ENCODE measurements at places on chromosomes 3 and 15.

DNA sequence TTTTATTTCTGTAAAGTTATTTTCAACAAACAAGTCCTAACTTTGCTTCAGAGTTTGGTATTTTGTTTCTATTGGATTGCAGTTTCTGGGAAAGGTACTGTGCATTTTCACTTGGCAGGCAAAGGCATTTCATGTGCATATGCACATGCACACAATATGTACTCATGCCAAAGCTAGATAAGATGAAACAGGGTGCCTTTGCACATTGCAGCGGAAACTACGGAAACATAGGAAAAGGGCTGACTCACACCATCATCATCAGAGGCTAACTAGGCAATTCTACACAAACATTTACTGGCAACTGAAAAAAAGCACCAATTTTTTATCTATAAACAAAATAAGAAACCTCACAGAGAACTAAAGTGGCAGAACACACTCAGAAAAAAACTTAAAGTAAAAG, 550.6 kb upstream of the NECTIN3 start:
- no peak for DNase-seq

- DNase-seq, result no peak
These were observed 8.3 kb upstream of the RORA start for GRCh38 chr15:61237400-61237799.

DNA sequence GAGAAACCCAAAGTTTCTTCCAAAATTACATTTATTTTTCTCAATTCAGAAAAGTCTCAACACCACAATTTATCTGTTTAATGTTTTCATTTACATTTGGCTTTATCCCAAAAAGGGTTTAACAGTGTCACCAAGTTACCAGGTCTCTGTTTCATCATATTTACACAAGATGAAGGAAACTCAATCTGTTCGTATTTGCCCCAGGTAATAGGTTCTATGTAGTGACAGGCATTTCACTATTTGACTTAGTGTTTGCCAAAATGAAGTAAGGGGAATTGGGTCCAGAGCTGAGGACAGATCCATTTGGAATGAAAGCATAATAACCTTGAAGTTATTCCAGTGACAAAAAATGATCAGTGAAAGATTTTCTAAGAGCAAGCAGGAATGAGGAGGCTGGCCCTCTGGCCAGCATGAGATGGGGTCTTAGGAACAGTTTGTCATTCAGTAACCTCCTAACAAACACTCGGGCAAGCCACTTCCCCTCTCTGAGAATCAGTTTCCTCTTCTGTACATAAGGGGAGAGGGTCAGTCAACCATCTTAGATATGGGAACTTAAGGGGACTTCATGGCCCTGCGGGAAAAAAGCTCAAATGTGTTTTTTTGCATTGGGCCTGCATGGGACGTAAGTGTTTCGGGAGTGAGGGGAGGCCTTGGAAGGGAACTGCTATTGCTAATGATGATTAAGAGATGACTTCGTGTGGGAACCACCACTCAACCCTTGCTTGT, 31.8 kb downstream of the UMPS start:
- no peak for DNase-seq

DNA sequence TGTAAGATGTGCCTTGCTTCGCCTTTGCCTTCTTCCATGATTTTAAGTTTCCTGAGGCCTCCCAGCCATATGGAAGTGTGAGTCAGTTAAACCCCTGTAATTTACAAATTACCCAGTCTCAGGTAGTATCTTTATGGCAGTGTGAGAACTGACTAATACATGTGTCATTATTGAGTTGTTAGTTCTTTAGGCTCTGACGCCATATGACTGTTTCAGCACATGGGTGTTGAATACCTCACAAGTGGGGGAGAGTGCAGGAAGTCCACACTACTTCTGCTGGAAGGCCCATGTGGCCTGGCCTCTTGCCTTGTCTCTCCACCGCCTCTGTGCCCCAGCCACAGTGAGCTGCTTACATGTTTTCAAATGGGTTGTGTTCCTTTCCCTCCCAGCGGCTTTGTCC, 28.5 kb downstream of the MFSD1 start:
- no peak for DNase-seq

DNA sequence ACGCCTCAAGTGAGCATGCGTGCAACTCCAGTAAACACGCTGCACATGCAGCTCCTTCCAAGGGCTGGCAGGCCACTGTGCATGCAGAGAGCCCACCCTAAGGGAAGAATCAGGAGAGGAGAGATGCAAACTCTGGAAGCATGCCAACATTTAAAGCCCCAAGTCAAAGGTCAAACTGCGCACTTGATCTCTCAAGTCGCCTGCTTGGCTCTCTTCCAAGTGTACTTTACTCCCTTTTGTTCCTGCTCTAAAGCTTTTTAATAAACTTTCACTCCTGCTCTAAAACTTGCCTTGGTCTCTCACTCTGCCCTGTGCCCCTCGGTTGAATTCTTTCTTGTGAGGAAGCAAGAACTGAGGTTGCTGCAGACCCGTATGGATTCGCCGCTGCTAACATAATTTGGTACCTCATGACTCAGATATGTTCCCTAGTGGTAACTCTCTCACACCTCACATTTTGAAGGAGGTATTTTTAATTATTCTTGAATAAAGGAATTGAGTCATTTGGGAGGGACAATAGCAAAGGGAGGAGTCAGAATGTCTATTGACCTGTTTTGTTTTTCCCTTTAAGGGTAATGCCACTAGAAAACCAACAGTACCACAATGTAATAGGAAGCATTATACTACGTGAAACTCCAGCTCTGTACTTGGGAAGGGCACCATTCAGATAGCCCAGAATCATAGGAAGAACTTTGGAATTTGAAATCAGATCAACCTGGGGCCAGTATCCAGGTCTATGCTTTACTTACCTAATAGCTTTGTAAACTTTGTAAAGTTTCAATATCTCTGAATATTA, 19.6 kb upstream of the DGKG start:
- DNase-seq, result no peak

DNA sequence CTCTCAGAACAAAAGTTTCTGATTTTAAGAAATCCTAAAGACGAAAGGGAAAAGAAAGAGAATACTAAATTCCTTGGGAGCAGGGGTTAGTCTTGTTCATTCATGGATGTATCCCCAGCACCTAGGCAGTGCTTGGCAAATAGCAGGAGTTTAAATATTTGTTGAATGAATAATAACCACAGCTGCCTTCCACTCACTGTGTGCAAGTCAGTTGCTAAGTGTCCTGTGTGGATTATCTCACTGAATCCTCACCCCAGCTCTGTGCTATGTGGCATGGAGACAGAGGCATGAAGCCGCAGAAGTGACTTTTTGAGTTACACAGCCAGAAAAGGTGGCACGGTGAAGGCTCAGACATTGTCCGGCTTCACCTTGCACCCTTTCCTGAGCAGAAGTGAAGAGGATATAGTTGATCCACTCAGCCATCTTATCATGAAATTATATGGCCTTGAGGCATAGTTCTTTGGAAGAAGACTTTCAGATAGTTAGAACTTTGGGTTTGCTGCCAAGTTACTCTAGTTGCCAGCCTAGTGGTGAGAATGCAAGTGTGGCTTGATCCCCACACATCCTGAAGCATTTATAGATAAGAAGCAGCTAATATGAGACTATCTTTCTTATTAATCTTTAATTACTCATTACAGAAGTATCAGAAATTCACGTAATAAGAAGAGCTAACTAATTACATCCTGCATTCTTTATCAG, 355.5 kb downstream of the LRTM1 start:
- DNase-seq, result no peak

GRCh38 chr3:191331388-191331787, 1.1 kb upstream of the UTS2B start:
- no peak for DNase-seq

- no peak for DNase-seq
These were observed 2.8 kb upstream of the CD47 start for GRCh38 chr3:108093616-108094015.

GRCh38 chr3:112345681-112346080, 12.7 kb downstream of the CD200 start:
- DNase-seq, result no peak

DNA sequence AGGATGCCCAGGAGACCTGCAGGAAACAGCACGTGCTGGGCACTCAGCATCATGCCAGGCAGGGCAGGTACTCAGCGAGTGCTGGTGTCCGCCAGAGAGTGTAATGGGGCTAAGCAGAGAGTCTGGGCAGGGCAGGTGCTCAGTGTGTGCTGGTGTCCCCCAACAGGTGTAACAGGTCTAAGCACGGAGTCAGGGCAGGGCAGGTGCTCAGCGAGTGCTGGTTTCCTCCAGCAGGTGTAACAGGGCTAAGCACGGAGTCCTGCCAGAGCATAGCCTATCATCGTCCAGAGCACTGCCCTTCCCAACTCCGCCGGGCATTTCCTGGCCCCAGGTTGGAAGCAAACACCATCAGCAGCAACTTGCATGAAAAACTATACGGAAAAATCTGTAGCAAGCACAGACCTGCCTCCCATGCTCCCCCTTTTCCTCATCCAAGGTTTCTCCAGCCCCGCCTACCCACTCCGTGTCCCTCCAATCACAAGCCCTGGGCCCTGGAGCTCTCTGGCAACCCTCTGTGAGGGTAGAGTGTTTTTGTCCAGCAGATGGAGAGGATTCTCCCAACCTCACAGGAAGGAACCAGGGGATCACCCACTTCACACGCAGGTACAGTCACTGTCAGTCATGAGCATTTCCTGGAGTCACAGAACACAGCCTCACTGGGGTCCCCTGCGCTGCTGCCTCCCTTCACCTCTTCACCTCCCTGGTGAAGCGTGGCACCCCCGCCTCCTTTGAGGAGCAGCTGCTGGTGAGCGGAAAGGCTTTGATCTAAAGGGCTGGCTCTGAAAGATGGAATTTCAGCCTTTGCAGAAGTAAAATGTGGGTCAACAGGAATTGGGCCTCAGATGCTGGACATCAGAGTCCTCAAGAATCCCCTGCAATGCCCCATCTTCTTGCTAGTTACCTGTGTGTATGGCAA, 302.5 kb downstream of the OCA2 start:
- DNase-seq, result no peak
